Left ventricle myocardium inferior (tissue), 1 donor: ENCODE measurements at places on chromosomes 16 and 17. TPM values are rescaled to one million over a fixed set of nuclear protein-coding genes. Genes with fewer than 3 reads are reported as not detected.

DNA sequence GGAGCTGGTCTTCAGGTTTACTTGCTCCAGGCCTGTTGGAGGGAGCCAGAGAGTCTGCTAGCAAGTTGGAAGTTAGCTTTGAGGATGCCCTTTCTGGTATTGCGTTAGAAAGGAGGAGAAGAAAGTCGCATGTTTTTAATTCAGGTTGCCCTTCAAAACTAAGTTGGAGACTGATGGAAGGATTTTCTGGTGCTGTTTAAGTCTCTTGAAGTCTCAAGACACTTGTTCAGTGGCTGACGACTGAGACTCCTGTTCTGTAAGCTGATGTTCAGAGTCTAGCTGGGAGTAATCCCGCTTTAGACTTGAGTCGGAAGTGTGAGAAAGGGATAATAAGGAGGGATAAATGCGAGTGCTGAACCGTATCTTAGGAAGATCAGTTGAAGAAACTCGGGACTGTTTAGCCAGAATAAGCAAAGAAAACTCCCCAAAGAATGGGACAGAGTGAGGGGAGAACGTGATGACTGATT is 740 bp downstream of the AATF start:
- no peak for DNase-seq

GRCh38 chr17:17751489-17752088 is 70.3 kb downstream of the RAI1 start:
- DNase-seq: no peak

DNA sequence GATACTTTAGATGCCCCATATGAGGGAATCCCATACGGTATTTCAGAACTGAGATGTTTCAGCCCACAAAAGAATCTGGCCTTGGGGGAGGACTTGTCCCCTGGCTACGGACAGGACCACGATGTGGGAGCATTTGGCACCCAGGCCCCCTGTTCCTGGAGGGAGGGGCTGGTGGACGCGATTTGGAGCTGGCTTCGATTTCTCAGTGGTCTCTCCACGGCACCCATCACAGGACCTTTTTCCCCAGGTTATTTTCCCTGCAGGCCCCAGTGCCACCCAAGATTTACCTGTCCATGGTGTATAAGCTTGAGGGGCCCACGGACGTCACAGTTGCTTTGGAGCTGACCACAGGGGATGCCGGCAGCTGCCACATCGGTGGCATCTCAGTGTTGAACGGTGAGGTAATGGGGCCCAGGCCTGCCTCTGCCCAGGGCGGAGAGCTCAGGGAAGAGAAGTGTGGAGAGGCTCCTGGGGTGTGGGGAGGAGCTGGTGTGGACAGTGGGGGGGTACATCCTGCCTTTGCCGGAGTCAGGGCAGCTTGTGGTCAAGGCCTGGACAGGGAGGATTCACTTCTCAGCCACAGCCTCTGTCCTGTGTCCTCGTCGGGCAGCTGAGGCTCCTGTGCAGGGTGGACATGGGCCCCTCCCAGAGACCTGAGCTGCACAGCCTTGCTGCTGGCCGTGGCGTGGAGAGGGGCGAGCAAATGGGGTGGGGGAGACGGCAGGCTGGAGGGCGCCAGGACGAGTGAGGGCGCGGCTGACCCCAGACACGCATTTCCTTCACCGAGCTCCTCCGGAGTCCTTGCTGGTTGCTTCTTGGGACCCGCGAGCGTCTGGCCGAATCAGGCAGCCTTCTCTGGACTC is 9.9 kb downstream of the ENGASE start:
- no peak for DNase-seq

DNA sequence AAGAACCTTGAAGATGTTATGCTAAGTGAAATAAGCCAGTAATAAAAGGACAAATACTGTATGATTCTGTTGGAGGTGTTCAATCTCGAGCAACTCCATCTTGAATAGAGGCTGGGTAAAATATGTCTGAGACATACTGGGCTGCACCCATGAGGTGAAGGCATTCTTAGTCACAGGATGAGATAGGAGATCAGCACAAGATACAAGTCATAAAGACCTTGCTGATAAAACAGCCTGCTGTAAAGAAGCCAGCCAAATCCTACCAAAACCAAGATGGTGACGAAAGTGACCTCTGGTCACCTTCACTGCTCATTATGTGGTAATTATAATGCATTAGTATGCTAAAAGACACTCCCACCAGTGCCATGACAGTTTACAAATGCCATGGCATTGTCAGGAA is 98.1 kb downstream of the RGS9 start:
- DNase-seq: no peak

Gene SLC43A2
- 4.0 TPM for total RNA-seq

Gene SLC47A1
- 12.9 TPM for total RNA-seq
